ENCODE measurements at places on chromosomes 16 and 17.

- no peak for DNase-seq
These were observed 3.3 kb downstream of the HASPIN start for GRCh38 chr17:3727041-3727440.

- DNase-seq: no peak
These were observed 2.4 kb downstream of the MIS12 start for GRCh38 chr17:5488752-5489151.

DNA sequence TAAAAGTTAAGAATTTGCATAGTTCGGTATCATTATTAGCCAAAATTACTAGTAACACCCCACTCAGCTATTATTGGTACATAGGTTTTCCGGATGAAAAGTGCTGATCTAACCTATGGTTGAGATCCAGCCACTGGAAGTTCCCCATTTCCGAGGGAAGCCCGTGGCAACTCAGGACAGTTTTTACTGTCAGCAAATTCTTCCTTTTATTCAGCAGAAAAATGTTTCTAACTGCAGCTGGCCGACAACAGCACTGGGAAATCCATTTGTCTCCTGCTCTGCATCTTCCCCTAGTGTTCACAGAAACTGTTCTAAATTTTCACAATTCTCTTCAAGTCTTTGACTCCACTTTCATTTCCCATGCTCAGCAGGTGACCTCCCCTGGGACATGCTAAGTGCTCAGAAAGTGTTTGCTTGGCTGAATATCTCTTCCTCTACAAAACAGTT is 15.5 kb upstream of the MMD start:
- no peak for DNase-seq

- no peak for DNase-seq
These were observed 3.6 kb downstream of the GSE1 start for GRCh38 chr16:85616607-85617321.

DNA sequence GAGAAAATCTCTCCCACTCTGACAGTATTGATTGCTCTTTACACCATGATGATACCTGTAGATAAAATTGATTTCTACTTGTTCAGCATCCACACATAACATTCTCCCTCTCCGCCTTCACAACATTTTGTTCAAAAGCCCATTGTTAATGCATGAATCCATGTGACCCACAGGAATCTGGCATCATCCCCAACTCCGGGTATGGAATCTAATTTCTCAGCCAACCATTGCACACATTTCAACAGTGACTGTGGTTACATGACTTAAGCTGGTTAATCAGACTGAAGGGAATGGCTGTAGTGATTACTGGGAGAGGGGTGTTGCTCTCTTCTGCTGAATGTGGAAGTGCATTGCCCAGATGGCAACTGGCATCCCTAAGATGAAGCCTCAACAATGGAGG is 161.4 kb upstream of the C16orf82 start:
- DNase-seq: no peak

GRCh38 chr16:57867000-57867561 is 64.8 kb upstream of the KIFC3 start:
- no peak for DNase-seq

GRCh38 chr16:69618307-69618706 is 52.5 kb downstream of the NFAT5 start:
- DNase-seq: no peak

GRCh38 chr16:62256406-62256805 is 220.2 kb upstream of the CDH8 start:
- no peak for DNase-seq

- DNase-seq: no peak
These were observed 60.1 kb upstream of the DYNLRB2 start for GRCh38 chr16:80480664-80481063.

DNA sequence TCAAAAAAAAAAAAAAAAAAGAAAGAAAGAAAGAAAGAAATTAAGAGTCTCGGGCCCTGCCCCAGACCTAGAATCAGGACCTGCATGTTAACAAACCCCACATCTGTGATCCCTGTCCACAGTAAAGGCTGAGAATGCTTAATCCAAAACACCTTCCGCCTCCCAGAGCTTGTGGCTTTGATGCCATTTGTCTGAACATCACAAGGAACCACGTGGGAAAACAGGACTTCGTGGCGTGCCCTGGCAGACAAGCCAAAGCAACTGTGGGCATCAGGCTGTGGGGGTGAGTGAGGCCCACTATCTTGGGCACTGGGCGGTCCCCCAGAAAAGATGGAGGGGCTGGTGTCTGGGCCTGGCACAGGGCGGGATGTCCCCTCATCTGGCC is 173.4 kb upstream of the CIBAR2 start:
- DNase-seq: no peak

- DNase-seq: no peak
These were observed 111.9 kb upstream of the TNRC6C start for GRCh38 chr17:77846531-77847085.

- no peak for DNase-seq
These were observed 18.7 kb upstream of the MTSS2 start for GRCh38 chr16:70704586-70704985.

DNA sequence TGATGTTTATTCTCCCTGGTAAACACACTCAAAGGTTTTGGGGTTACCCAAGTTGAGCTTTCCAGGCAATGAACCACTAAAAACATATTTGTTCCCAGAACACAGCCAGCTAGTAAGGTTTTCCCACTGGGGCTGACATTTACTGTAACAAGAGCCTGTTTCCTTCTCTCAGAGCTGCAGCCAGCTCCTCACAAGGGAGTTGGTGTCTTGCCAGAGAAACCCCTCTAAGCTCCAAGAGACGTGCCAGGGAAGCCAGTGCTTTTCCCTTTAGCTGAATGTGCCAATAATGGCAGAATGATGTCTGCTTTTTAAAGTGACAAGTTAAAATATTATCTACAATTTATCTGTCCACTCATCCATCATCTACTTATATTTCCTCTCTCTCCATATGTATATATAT is 170.8 kb upstream of the RBFOX1 start:
- DNase-seq: no peak

DNA sequence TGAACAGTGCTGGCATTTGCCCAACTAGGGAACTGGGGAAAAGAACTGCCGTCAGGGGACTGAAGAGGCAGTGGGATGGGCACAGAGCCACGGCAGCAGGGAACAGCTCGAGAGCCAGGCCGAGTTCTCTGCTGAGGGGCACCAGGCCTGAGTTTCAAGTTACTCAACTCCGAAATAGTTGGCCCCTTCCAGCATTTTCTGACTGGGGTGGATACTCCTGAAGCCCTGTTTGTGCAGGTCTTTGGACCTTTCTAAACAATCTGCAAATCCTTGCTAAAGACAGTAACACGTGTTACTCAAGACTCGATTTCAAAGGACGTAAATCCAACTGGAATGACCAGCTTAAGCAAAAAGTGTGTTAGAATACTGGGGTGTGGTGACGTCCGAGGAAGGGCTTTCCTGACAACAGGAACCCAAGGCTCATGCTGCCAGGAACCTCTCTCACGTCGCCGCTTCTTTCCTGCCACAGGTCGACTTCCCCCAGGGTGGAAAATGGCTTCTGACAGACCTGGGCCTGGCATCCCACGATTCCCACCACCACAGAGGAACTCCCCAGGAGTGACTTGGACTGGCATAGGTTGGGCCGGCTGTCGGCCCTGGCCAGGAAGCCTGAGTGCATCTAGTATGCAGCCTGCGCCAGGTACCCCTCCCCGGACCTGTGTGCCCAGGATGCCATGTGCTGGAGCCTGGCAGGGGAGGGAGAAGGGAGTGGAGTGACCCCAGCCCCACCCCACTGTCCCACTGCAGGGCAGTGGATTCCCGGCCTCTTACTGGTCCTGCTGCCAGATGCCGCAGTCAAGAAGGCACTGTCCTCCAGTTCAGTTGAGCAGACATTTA is 71.9 kb downstream of the N4BP1 start:
- no peak for DNase-seq

DNA sequence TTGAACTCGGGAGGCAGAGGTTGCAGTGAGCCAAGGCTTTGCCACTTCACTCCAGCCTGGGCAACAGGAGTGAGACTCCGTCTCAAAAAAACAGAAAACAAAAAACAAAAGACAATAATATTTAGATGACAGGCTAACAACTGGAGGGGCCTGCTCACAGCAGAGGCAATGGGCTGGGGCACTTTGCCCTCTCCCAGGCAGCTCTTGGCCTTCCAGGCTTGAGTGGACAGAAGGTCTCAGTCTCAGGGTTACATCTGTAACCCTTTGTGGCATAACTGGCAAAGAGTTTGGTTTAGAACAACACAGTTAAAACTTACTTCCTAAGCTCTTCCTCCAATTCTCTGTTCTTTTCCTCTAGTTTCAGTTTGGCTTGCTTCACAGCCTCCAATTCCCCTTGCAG is 114.9 kb downstream of the SPAG9 start:
- no peak for DNase-seq

GRCh38 chr17:71158437-71158836 is 962.4 kb upstream of the SOX9 start:
- DNase-seq: no peak

DNA sequence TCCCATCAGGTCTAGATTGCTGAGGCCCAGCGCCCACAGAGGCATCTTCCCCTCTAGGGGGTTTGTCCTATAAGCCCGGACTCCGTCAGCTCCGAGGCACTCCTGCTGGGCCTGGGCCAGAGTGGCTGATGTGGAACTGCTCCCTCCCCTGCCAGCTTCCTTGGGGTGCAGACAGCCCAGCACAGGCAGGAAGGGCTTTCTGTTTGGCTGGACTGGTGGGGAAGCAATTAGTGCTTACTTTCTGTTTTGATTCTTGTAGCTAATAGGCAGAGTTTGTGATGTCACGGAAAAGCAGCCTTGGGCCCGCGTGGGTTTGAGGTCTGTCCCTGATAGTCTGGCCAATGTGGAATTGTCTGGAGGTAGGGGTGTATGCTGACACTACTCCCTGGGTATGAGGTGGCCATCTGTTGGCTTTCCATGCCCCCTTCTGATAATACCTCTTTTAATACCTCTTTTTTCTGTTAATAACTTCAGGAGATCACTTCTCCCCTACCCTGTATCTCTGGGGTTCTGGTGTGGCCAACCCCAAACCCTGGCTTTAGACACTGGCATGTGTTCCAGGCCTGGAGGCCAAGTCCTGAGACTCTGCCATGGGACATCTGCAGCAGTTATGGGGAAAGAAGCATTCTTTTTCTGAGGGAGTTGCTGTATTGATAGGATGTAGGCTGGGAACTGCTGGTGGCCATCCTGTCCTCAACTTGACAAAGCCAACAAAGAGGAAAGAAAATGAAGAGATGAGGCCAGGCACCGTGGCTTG is 190.9 kb downstream of the RAB11FIP4 start:
- no peak for DNase-seq

DNA sequence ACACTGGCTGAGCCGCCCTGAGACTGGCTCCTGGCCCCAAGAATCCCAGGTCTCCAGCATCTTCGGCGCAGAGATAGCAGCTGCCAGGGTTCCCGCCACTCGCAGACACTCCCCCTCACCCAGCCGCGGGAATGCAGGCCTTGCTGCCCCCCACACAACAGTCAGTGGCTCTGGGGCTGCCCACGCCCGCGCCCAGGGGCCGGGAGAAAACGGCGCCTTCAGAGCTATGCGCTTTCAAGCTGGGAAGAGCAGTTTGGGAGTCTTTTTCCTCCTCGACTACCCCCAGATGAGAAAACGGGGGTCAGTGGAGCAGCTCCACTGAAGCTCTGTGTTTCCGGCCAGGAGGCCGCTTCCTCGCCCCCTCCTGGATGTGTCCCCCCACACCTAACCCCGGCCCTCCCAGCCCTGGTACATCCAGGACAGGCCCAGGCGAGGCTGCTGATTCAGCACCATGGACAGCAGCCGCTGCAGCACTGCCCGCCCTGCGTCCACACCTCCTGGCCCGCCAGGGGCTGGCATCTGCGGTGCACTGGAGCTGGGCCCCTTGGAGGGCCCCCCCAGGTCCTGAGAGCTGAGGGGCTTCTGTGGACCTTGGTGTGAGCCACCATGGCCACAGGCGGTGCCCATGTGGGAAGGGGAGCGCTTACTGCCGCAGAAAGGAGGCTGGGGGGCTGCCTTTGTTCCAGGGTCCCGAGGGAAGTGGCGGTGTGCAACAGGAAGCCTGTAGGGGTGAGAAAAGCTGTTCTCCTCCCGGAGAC is 35.7 kb downstream of the CACNA1H start:
- DNase-seq: no peak

DNA sequence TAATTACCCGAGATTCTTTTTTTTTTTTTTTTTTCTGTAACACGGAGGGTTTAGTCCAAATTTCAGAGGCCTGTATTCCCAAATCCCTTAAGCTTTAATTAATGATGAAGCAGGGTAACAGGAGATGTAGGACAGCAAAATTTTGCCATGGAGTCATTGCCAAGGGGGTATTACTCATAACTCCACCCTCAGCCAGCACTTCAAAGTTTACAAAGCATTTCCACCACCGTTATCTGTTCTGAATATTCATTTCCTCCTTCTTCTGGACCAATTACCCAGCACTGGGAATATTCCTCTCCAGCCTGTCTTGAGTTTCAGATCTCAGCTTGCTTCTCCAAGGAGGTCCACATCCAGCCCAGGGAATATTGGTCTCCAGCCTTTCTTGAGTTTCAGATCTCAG is 747.5 kb upstream of the EEF2KMT start:
- DNase-seq: no peak

DNA sequence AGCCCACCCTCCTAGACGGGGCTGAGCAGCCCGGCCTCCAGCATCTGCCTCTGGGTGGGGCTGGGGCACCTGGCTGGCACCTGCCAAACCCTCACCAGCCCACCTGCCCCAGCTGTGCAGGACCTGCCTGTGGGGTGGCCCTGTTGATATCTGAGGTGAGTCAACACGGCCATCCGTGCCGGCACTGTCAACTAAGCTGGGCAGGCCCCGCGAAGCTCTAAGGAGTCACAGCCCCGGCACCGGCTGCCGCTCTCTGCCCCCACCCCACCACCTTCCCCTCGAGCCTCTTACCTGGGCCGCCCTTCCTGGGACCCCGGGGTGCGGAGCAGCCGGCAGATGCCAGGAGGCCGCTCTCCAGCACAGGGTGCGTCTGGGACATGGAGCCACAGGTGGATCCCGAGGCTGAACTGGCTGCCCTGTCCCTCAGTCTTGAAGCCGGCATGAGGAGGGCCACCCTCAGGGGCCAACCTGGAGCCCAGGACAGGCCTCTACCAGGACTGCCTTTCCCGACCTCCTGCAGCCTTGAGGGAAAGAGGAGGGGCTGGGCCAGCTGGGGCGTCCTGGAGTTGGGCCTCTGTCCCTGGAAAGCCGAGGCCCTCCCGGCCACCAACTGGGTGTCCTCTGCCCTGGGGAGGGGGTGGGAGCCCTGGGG is 515 bp downstream of the CBFA2T3 start:
- no peak for DNase-seq

- DNase-seq: peak; percentile 59
These were observed 3.3 kb upstream of the HOXB8 start for GRCh38 chr17:48618256-48618896.

GRCh38 chr17:9098242-9098825 is 77.0 kb downstream of the NTN1 start:
- DNase-seq: no peak

- peak; percentile 71 for DNase-seq
These were observed 22.7 kb downstream of the TMEM235 start for GRCh38 chr17:78253946-78254672.
